LNCaP clone FGC (cell line): ENCODE measurements at places on chromosomes 5 and 9.

GRCh38 chr9:114088571-114089170 is 10.4 kb downstream of the KIF12 start:
- DNase-seq: no peak

GRCh38 chr5:143066556-143067281 is 296.5 kb downstream of the ARHGAP26 start:
- no peak for DNase-seq

DNA sequence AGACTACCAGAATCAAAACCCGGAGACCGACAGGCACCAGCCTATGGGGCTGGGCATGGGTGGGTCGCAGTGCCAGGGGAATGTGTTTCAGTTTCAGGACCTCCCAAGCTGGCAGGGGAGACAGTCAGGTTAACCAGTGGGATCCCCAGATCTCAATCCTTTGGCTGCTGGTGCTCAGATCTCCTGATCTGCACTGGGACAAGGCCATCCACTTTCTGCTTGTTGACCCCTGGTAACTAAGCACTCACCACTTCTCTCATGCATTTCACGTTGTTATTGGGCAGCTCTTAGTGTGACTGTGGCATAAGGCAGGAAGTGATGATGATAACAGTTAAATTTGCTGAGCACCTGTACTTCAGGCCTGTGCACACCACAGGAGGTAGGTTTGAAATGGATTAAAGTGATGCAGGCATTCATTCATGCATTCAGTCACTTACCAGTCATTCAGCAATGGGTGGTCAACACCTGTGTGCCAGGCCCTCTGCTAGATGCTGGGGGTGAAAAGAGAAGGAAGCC is 42.1 kb upstream of the STXBP1 start:
- no peak for DNase-seq

- no peak for DNase-seq
These were observed 10.9 kb downstream of the PPARGC1B start for GRCh38 chr5:149740866-149741459.

- DNase-seq: no peak
These were observed 572.6 kb downstream of the TLR4 start for GRCh38 chr9:118276784-118277183.

- DNase-seq: no peak
These were observed 45.5 kb downstream of the NDST1 start for GRCh38 chr5:150553402-150553801.
